ENCODE measurements at places on chromosomes 13 and 19.

DNA sequence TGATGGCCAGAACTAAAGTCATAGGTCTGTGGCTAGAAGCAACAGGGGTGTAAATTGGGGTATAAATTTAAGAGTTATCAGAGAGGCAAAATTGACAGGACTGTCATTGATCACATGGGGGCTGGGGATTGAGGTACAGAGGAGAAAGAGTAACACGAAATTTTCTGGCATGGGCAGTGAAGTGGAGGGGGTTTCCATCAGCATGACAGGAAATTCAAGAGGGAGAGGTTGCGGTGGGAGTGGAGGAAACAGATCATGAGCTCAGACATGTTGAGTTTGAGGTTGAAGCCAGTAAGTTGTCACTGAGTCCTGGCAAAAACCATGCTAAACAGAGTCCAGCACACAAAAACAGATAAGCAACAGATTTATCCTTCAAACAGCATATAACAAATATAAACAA lies 192.1 kb upstream of the TSC22D1 start:
- peak; percentile 18 for DNase-seq

- no peak for DNase-seq
Measured at GRCh38 chr19:40620161-40620485, 19.0 kb downstream of the LTBP4 start.

- no peak for DNase-seq
Measured at GRCh38 chr19:3576696-3577443, 4.1 kb downstream of the HMG20B start.

DNA sequence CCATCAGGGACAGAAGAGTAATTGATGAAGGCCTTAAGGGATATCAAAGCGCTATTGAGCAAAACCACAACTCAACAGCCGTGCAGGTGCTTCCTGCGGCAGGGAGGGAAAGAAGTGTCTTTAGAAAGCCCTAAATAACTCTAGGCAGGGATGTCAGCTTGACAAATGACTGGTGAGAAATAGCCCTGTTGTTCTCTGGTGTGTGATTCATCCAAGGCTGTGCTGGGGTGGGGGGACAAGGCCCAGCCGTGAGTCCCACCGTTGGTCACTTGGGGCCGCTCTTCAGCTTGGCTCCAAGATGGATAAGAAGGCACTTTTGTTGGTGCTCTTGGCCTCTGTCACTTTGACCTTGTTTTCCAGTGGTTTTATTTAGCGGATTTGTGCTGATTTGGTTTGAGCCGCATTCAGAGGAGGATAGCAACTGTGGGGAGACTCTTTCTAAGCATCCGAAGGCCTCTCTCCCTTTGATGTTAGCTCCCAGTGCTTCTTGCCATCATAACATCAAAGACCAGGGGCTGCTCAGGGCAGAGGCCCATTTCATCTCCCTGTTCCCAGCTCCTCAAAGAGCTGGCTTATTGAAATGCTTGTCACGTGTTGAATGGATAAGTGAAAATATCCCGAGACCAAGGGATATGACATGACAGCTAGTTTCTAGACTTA lies 130.3 kb upstream of the SERP2 start:
- DNase-seq = no peak

DNA sequence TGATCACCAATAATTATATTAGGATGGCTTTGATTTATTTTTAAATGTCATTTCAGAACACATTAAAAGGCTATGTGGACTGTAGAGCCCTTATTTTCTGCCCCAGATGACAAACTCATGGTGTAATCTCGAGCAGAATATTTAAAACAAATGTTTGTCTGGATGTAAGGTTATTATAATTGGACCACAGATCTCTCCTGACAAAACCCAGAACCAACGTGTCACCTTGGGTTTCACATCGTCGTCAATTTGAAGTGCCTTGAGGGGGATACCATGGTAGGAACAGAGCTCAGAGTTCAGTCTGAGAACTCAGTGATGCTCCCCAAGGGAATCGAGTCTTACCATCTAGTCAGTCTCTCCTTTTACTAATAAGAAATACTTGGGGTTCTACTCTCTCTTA lies 2.8 kb downstream of the SACS start:
- no peak for DNase-seq

DNA sequence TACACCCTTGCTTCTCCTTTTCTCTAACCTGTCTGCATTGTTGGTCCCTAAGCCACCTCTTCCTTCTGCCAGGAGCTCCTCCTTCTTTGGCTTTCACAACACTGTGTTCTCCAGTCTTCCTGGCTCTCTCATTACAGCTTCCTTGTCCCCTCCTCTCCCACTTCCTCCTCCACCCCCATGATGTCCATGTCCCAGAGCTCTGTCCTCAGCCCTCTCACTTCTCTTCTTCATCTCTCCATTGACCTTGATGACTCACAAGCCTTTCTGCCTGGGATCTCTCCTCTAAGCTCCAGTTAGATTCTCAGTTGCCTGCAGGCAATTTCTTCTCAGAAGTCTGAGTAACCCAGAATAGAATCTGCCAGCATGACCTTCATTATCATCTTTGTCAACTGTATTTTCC lies 100.3 kb upstream of the WASF3 start:
- DNase-seq = no peak

GRCh38 chr13:29936956-29937355 lies 86.5 kb upstream of the UBL3 start:
- no peak for DNase-seq

DNA sequence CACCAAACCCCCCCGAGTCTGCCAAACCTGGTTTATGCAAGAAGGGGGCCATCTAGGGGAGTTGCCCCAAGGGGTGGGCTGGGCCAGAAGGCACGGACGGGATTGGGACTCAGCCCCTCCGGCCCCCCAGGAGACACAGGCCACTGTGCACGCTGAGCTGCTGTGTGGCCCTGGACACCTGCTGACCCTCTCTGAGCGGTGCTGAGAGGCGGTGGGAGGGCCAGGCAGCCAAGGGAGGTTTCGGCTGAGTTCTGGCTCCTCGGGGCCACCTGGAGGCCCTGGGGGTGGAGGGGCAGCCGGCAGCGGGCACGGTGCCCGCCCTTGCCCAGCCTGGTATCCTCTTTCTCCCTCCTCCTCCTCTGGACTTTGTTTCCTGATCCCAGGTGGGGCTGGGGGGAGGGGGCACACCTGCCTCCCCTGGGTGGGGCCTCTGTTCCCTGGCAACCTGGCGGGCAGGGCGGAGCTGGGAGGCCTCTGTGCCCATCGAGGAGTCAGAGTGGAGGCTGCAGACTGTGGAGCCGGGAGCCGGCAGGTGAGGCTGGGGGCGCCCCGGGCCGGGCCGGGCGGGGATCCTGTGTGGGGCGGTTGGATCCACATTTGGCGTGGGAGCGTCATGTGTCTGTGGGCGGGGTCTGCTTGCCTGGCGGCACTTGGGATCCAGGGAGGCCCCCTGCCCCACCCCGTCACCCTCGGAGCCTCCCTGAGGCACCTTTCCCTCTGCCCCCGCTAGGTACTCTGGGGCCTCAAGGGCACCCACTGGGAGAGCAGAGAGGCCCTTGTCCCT lies at the start of gene MISP:
Gene MISP, plus strand, starts transcription at position 473 of the 784 bp plus-strand sequence. CDS start 5,835 bp downstream, outside the sequence.
- DNase-seq = no peak

- DNase-seq = no peak
Measured at GRCh38 chr13:26449063-26449848, 108.2 kb upstream of the WASF3 start.

DNA sequence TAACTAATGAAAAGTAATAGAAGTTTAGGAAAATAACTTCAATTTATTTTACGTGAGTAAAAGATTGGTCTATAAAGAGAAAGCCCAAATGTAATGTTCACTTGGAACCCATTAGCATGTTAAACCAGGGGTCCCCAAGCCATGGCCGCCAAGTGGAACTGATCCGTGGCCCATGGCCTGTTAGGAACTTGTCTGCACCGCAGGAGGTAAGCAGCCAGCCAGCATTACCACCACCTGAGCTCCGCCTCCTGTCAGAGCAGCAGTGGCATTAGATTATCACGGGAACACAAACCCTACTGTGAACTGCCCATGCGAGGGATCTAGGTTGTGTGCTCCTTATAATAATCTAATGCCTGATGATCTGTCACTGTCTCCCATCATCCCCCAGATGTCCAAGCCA lies 818.7 kb upstream of the GPC6 start:
- no peak for DNase-seq

GRCh38 chr13:102267191-102267590 lies 134.7 kb downstream of the FGF14 start:
- DNase-seq = no peak

DNA sequence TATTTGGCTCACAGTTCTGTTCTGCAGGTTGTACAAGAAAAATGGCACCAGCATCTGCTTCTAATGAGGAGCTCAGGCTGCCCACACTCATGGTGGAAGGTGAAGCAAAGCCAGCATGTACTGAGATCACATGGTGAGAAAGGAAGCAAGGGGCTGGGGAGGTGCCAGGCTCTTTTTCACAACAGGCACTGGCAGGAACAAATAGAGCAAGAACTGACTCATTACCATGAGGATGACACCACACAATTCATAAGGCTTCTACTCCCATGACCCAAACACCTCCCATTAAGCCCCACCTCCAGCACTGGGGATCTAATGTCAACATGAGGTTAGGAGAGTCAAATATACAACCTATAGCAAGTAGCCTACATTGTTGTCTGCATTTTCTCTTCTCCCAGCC lies 522.6 kb downstream of the RFC3 start:
- DNase-seq = no peak

- DNase-seq = no peak
Measured at GRCh38 chr19:55146705-55147273, 2.2 kb downstream of the TNNT1 start.

DNA sequence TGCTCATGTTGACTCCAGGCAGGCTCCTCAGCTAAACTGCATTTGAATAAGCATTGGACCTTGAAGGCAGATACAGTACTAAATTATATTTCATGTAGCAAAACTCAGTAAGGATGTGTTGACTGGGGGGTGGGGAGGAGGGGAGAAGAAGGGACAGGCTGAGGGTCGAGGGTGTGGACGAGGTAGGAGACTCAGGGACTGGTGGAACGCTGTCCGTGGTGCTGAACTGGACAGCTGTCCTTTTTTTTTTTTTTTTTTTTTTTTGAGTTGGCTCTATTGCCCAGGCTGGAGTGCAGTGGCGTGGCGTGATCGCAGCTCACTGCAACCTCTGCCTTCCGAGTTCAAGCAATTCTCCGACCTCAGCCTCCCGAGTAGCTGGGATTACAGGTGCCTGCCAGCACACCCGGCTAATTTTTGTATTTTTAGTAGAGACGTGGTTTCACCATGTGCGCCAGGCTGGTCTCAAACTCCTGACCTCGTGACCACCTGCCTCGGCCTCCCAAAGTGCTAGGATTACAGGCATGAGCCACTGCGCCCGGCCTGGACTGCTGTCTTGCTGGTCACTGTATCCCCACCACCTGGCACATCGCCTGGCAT lies 33.2 kb upstream of the CASP14 start:
- no peak for DNase-seq

GRCh38 chr13:26867451-26868091 lies 107.0 kb upstream of the GPR12 start:
- DNase-seq = no peak

GRCh38 chr13:69410761-69411160 lies 696.9 kb upstream of the ATXN8OS start:
- no peak for DNase-seq

DNA sequence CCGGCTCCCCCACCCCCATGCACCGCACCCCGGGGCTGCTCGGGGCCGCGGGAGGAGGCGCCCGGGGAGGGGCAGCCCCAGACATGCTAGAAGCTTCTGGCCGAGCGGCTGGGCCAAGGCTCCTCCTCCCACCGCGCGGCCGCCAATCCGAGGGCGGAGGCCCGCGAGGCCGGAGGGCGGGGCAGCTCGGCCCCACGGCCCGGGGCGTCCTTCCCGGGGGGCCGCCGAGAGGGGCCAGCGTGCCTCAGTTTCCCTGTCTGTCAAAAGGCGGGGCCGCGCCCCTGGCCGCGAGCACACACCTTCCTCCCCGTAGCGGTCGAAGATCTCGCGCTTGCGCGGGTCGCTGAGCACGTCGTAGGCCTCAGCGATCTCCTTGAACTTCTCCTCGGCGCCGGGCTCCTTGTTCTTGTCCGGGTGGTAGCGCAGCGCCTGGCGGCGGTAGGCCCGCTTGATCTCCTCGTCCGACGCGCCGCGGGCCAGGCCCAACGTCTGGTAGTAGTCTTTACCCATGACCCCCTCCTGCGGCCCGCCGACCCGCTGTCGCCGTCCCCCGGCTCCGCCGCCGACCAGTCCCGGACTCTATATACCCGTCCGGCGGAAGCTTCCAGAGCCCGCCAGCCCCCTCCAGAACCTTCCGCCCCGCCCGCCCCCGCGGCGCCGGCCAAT lies at the start of gene DNAJB1:
Gene DNAJB1, minus strand, starts transcription at position 558 of the 666 bp plus-strand sequence. Its CDS starts 48 bp downstream, at position 510.
- peak; percentile 77 for DNase-seq

- DNase-seq = no peak
Measured at GRCh38 chr13:30711837-30712236, 23.5 kb upstream of the ALOX5AP start.

DNA sequence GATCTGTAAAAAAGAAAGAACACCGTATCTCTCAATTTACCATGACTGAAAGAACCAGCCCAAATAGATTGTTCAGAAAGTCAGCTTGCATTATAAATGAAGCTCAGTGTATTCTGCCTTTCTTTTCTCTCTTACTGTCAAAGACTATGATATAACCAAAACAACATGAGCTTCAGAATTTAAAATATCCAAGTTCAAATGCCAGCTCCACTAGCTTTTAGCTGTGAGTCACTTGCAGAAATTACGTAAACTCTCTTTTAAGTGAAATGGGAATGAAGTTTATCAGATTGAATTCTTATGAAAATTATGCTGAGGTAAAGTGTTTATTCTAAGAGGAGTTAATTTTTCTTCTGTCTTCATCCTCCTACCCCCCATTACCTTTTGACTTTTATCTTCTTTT lies 20.0 kb upstream of the POSTN start:
- DNase-seq = no peak

GRCh38 chr19:6522712-6523111 lies 8.1 kb upstream of the TNFSF9 start:
- DNase-seq = no peak

- DNase-seq = no peak
Measured at GRCh38 chr13:57865600-57866294, 234.2 kb downstream of the PCDH17 start.

GRCh38 chr19:9709305-9709704 lies 34.4 kb upstream of the ZNF562 start:
- no peak for DNase-seq

GRCh38 chr19:4547303-4548237 lies 7.7 kb upstream of the LRG1 start:
- peak; percentile 44 for DNase-seq

- no peak for DNase-seq
Measured at GRCh38 chr19:36686365-36687213, 823 bp upstream of the ZNF567 start.

GRCh38 chr13:36329361-36329760 lies 16.8 kb downstream of the SPART start:
- no peak for DNase-seq

DNA sequence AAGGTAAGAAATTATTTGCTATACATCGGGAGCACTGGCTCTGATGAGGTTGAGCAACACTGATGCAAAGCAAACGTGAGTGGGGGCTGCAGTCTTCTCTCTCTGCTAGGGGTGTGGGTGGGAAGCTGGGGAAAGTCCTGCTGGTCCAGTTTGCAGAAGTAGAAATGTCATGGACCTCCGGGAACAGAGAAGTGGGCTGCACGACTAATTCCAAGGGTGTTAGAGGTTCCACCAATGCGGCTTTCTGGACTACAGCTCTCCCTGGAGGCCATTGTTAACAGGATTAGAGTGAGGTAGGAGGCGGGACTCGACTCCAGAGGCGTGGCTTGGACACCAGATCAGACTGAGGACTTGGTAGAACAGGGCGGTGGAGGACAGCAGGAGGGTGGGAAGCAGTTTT lies 5.7 kb upstream of the FBXO27 start:
- DNase-seq = peak; percentile 15

GRCh38 chr13:24142886-24143285 lies 17.6 kb upstream of the SPATA13 start:
- DNase-seq = no peak

Measured in activated CD4-positive, alpha-beta T cell treated with anti-CD3 and anti-CD28 coated beads, Interleukin-2, amount 50 U/mL, for 48 hours (primary cell).